ENCODE measurements at places on chromosomes 2 and 18.

GRCh38 chr2:153557211-153557610 is 78.6 kb upstream of the RPRM start:
- no peak for DNase-seq

GRCh38 chr2:201915446-201915845 is 109.1 kb downstream of the CDK15 start:
- no peak for DNase-seq

DNA sequence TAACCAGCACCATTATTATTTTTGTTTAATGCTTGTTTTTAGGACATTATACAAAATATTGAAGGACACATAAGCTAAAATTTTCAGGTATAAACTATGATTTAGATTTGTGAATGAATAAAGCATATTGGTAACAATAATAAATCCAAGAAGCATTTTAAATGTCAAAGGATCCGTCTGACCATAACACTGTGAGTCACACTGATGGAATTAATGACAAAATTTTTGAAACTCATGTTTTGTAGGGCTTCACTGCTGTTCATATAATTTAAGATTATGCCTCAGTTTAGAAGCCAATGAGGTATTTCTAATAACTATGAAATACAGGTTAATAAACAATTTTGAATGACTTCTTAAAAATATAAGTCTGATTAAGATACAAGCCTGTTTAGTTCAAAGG is 124.6 kb downstream of the TMEFF2 start:
- DNase-seq: no peak

GRCh38 chr2:120737340-120738101 is 1.9 kb downstream of the GLI2 start:
- DNase-seq: no peak

GRCh38 chr2:9196637-9197036 is 10.0 kb upstream of the ASAP2 start:
- no peak for DNase-seq

DNA sequence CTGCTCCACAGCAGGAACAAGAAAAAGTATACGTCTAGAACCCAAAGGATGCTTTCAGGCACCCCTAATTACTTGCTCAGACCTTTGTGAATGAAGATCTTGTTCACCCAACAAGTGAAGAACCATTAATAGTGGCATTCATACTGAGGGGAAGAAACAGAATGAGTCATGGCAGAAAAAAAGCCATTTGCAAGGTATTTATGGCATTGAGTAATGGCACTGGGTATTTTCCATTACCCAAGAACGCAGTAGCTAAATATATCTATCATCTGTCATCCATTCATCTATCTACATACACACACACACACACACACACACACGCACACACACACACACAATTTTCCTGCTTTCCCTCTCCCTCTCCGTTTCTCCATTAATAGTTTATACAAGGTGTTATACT is 56.4 kb upstream of the XIRP2 start:
- DNase-seq: no peak

GRCh38 chr2:134259994-134260393 is 6.1 kb downstream of the MGAT5 start:
- no peak for DNase-seq

GRCh38 chr2:58063641-58064040 is 17.0 kb downstream of the VRK2 start:
- DNase-seq: no peak

GRCh38 chr2:164151522-164151921 is 415.7 kb upstream of the FIGN start:
- DNase-seq: no peak

- no peak for DNase-seq
Measured at GRCh38 chr2:237931205-237931721, 35.6 kb upstream of the UBE2F start.

DNA sequence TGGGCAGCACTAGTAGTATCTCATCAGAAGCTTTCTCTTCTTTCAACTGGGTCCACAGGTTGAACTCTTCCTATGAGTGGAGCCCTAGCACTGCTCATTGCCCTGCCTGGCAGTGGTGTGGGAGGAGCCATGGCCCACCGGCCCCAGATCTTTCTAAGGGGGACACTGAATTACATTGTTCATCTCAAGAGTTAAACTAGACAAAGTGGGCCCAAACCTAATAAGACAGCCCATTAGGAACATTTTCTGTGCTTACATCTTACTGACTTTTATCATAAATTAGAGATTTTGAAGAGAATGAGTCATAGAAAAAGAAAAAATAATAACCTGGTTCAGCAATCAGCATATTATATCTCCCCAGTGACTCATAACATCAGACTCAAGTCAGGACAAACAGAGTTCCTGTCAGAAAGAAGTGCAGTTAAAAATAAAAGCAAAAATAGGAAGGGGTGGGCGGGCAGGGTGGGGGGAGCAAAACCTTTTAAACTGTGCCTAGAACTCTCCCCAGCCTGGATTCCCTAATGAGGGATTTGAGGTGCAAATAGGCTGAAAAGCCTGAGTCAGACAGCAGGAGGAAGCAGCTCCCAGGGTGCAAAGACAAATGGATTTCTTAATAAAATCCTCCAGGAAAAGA is 161.6 kb upstream of the TRIB2 start:
- DNase-seq: no peak

DNA sequence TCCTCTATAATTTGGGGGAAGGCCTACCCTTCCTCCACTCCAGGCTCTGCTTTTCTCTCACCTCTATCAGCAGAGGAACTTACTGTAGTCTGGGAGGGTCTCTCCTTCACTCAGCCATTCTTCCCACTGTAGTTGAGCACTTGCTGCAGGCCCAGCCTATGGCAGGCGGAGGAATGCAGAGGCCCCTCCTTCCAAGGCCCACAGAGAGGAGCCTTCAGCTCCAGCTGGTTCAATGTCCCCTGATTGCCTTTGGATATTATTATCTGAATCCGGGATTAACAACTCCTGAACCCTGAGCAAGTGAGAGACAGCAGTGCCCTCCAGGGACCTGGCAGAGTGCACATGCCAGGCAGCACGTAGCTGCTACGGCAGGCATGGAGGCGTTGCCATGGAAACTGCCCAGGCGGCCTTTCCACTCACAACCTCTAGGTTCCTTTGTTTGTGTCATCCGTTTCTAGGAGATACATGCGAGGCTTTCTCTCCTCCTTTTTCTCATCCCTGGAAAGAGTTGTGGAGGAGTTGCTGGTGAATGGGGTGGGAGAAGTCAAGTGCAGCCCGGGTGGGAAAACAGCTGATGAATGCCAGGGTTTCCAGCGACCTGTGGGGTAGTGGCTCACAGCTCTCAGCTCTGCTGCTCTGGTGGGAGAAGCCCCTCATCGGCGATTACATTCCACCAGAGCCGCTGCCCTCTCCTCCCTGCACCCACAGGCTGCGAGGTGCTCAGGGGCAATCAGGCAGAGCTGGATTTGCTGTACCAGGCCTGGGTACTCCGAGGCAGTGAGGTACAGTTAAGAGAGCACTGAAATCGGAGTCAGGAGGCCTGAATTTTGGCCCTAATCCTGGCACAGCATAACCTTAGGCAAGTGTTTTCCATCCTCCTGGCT is 55.3 kb upstream of the HK2 start:
- no peak for DNase-seq

DNA sequence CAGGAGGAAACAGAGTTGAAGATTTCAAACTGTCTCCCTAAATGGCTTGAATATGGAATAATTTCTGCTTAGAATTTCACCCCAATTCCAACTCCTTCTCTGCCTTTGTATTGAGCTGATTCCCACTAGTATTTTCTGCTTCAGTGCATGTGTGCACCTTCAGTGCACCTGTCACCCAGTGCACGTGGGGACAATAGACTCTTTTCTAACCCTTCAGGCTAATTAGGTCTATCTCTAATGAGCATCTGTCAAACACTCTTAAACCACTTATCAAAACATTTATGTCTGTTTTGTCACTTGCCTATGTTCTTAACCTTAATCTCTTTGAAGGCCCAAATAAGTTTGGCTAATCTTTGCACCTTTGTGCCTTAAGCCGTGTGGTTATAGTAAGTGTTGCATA is 232.0 kb upstream of the NETO1 start:
- no peak for DNase-seq

- DNase-seq: no peak
Measured at GRCh38 chr18:64380117-64380516, 231.2 kb upstream of the LINC00305 start.

DNA sequence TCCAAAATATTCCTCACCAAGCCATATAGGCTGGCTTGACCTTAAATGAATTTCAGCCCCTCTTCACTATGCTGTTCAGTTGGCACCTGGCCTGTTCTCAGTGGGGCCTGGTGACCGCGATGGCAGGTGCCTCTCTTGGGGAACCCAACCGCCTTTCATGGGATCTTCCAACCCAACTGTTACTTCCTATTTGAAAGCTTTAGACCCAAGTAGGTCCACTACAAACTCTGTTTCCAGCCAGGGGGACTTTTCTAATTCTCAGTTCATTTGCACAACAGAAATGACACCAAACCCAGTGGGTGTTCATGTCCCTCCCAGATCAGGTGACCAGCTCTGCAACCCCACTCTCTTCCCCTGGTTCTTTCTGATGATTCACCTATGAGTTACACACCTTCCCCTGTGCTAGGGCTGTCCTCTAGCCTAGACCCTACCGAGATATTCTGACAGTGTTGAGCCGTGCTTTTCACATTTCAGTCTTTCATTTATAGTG is 35.6 kb upstream of the NDUFV2 start:
- no peak for DNase-seq

DNA sequence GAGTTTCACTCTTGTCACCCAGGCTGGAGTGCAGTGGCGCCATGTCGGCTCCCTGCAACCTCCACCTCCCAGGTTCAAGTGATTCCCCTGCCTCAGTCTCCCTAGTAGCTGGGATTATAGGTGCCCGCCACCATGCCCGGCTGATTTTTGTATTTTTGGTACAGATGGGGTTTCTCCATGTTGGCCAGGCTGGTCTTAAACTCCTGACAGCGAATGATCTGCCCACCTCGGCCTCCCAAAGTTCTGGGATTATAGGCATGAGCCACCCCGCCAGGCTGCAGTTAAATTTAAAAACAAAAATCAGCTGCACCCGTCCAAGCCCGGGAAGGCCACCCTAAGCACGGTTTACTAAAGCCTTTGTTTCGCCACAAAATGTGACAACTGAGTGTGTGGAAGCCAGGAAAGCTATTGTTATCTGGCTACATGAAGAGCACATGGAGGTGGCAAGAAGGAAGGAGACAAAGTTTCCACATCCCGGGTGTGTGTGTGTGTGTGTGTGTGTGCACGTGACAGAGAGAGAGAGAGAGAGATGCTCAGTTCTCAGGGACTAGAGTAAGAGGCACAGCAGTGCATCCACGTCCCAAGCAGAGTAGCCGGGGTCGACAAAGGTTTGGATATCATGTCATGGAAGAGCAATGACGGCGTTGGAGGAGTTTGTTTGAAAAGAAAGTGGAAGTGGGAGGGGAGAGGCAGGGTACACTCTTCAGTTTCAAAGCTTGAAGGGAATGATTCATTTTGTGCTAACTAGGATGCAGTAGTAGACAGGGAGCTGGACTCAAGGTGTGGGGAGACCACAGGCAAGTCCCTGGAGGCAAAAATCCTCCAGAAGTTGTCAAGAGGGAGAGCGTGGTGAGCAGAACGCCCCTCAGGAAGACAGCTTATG is 20.1 kb downstream of the INPP5D start:
- DNase-seq: no peak

Measured in stimulated activated CD4-positive, alpha-beta T cell treated with anti-CD3 and anti-CD28 coated beads, Interleukin-1b, Interleukin-23, amount 100 ng/mL, for 4 hours (primary cell).